ENCODE measurements at places on chromosomes 7 and 10. TPM values are rescaled to one million over a fixed set of nuclear protein-coding genes. Genes with fewer than 3 reads are reported as not detected.
A peak's percentile ranks its signal among the peaks of the same experiment; 100 is the strongest.

DNA sequence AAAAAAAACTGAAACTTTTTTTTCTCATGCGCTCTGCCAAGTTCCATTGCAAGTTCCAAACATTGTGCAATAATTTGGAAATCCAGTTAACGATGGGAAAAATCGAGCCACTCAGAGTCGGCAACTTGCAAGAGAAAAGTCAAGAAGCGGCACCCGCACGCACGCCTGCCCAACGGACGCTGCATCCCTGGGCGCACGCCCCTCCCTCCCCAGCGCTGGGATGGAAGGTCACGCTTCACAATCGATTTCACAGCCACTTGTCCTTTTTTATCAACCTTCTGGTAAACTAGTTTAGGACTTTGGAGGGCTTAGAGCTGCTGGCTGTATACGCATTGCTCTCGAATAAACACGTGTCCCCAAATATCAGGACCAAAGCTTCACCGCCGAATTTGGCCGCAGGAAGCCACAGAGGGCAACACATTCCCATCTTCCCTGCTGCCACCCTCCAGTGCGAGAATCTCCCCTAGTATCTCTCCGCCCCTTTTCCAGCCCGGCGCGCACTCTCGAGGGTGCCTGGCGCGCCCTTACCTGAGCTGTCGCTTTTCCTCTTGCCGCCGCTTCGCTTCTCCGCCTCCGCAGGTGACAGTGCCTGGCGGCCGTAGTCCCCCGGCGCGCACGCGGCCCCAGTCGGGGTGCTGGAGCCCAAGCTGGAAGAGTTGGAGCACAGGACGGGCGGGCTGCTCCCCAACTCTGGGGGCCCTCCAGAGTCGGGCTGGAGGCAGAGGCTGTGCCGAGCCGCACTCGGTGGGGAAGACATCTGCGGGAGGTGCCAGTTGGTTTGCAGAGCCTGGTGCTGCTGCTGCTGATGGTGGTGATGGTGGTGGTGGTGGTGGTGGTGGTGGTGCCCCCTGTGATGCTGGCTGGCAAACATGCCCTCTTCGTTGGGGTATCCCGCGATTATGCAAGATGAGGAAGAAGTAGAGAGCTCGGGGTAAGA lies 857 bp downstream of the MEOX2 start:
- no peak for DNase-seq

DNA sequence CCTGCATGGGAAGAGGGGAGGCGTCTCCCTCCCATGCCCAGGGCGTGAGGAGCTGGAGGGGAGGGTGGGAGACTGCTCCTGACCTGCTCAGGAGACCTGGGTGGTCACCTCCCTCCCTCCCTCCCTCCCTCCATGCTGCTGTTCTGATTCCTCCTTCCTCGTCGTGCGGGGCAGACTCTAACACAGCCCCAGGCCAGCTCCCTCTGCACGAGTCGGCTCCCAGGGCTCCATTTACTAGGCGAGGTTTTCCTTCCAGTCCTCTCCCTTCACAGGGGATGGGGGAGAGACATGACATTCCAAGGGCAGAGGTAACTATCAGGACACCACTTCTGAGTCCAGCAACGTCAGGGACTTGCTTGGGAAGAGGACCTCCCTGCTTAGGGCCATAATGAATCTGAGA lies 23.6 kb downstream of the VIPR2 start:
- no peak for DNase-seq

DNA sequence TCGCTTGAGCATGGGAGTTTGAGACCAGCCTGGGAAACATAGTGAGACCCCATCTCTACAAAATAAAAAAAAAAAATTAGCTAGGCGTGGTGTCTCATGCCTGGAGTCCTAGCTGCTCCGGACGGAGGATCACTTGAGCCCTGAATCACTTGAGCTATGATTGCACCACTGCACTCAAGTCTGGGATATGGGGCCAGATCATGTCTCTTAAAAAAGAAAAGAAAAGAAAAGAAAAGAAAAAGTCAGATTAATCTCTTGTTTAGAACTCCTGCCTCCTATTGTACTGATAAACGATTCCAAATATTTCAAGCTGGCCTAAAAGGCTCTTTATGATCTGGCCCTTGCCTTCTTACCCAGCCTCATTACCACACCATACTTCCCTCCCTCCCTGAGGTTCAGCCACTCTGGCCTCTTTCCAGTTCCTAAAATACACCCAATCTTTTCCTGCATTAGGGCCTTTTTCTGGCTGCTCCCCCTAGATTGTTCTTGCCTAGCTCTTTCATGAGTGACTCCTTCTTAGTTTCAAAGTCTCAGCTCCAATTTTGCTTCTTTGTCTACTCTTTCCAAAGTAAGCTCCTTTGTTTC lies 41.7 kb downstream of the VCL start:
- no peak for DNase-seq

- peak; percentile 23 for DNase-seq
Observed at GRCh38 chr7:54932818-54933543, 85.8 kb upstream of the EGFR start.

DNA sequence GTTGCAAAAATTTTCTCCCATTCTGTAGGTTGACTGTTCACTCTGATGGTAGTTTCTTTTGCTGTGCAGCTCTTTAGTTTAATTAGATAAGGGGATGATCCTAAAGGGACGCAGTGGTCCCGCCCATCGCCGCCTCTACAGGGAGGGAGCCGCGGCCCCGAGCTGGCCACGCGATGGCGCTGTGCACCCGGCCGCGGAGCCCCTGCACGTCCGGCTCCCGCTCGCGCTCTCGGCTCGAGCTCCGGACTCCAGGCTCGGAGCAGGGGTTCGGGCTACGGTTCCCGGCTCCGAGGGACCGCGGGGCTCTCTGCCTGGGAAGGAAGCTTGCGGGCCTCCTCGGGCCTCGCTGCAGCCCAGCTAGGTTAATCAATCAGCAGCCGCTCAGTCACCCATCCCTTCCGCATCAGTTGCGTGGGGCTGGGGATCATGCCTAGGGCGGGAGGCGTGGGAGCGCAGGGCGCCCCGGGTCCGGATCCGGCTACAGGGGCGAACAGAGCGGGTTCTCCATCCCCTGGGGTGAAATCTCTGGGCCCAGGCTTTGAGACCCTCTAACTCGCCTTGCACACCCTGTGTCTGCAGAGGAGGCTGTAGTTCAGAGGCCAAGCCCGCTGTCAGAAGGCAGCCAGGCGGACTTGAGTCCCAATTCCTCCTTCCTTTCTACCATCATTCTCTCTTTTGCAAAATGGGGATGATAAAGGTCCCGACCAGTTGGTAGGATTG lies 97.9 kb downstream of the WDR11 start:
- DNase-seq = no peak

Gene BMPER
- 0.14 TPM for total RNA-seq

DNA sequence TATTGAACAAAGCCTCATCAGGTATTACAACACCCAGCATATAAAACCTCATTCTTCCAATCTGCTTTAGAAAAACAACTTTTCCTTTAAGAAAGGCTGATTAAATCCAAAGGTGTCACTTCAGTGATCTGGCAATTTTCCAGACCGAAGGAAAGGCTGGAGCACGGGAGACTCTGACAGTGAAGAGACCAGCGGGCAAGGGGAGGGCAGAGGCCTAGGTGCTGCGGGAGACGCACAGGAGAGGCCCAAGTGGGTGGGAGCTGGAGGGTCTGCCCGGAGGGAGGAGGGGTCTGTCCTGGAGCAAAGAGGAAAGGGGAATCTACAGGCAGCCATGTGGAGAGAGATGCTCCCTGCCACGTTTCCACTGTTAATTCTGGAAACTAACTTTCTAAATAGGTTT lies 24.3 kb upstream of the PPP2R2D start:
- DNase-seq = no peak

DNA sequence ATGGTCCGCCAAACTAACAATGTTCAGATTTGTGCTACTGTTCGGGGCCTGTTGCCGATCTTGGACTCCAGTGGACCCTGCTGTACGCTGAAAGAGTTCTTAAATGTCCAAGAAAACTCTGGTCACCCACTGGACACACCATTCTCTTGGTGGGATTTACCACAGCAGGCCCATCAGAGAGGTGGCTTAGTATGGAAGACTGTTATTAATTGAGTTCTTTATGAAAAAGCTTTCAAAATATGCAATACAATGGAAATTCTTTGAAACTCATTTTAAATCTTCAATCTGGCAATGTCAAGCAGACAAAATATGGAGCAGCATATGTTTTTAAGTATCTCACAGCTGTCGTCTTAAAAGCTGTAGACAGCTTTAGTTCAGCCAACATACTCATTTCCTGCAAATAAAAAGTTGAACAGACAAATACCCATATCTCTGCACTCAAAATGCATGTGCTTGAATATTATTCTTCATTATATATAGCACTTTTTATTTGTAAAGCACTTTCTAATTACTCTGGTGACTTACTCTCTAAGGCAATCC lies 37.4 kb upstream of the GRM8 start:
- DNase-seq = no peak

GRCh38 chr10:43236176-43236850 lies 30.6 kb downstream of the RASGEF1A start:
- DNase-seq = no peak

Gene PAX4
- not detected for total RNA-seq

- no peak for DNase-seq
Observed at GRCh38 chr7:28029051-28029450, 151.5 kb downstream of the JAZF1 start.

DNA sequence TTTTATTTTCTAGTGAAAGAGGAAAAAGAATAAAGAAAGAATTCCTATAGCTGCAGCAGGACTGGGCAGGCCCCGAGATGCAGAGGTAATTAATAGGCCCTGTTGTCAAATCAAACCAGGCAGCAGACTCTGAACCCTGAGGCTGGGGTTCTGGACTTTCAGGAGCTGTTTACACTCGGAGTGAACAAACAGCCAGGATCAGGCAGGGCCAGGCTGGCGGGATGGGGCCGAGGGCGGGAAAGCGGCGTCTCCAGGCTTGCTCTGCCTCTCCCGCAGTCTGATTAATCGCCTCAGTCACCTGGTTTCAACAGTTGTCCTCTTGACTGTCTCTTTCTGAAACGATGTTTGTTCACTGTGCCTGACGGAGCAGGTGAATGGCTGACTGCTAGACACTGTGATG lies 675.4 kb upstream of the FOXK1 start:
- no peak for DNase-seq

- DNase-seq = no peak
Observed at GRCh38 chr7:150410131-150410530, 31.0 kb downstream of the ZNF775 start.

GRCh38 chr7:29119538-29119937 lies 26.8 kb downstream of the CPVL start:
- no peak for DNase-seq

DNA sequence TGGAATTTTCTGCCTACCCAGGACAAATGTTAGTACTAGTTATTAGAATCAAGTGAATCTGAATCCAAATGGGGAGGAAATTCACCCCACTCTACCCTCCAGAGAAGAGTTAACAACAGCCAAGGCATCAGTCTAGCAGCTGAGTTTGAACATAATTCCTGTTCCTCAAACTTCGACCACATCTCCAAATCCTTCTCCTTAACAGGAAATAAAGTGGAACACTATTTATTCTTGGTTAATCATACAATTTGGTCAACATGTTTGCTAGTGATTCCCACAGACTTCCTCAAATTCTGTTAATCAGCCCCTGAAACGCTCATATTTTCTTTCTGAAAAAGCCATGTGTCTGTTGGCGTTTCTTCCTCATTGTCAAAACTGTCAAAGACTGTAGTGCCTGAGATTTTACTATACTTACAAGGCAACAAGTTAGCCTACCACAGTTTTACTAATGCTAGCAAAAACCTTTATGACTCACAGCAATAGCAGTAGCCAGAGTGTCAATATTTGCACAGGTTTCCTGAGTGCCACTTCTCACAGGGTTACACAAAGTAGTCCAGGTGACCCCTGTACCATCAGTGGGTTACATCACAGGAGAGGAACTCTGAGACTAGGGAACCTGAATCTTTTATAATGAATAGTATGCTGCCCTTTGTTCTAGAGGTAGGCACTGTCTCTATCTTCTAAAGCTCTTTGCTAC lies 202.9 kb downstream of the GRM3 start:
- DNase-seq = no peak

Gene MEOX2
- total RNA-seq = not detected

Gene HILPDA
- 13.6 TPM for total RNA-seq

DNA sequence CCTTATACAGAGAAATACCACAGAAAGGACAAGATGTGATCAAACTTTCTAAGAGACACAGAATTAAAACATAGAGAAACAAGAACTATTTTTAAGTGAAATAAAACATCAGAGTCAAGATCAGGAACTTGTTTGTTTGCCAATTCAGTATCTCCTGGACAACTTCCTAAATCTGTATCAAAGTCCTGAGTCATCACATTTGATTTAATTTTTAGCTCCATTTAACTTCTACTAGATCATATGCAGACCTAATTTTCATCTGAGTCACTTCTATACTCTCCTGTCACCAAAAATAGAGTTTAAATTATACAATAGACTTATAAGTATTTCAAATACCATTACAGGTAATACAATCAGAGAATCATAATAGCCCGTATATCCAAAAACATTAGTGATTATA lies 268.1 kb downstream of the PRKG1 start:
- DNase-seq = no peak

DNA sequence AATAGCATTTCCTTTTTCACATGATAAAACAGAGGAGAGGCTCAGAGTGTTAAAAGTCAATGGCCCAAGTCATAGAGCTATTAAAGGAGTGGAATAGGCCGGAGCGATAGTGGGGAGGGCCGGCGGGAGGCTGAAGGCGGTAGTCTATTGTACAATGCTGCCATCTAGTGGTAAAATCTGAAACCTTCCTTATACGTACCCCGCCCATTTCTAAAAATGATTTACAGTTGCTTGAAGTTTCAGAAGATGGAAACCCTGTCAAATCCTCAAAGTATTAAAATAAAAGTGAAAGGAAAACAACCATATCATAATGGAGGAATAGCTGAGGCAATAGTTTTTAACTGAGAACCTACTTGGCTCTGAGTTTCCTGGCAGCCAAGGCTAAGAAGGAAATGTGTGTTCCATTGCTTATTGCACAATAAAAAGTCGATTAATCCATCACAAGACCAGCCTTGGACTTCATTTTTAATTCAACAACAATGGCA lies 209.1 kb downstream of the CCSER2 start:
- DNase-seq = no peak

Gene AQP1
- 1.6 TPM for total RNA-seq

DNA sequence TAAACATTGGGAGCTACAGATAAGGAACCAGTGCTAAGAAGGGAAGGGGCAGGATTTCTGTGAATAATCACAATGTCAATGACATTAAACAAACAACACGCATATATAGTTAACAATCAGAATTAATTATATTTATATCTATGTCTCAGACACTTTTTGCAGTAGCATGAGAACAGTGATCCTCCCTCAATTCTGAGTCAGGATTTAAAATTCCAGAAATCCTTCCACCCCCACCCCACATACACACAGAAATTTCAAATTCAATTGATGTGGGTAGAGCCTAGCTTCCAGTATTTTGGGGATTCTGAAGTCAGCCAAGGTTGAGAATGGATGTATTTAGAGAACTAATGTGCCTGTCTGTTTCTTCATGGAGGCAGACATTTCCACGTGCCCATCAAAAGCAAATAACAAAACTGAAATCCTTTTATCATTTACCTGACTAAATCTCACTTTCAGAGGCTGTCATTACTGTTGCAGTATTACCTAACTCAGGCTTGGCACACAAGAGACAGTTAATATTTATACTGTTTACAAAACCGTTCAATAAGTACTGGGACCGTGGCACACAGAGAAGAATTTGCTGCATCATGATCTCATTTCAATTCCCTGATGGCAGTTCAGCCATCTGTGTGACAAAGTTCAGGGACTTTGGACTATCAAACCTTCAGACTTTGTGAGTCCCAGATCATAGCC lies 116.6 kb upstream of the PALS2 start:
- no peak for DNase-seq

Gene KAT6B
- total RNA-seq = 8.0 TPM

Gene MCM10
- total RNA-seq = 2.8 TPM
